GM13977 (cell line): ENCODE measurements at places on chromosomes 12 and 14.

DNA sequence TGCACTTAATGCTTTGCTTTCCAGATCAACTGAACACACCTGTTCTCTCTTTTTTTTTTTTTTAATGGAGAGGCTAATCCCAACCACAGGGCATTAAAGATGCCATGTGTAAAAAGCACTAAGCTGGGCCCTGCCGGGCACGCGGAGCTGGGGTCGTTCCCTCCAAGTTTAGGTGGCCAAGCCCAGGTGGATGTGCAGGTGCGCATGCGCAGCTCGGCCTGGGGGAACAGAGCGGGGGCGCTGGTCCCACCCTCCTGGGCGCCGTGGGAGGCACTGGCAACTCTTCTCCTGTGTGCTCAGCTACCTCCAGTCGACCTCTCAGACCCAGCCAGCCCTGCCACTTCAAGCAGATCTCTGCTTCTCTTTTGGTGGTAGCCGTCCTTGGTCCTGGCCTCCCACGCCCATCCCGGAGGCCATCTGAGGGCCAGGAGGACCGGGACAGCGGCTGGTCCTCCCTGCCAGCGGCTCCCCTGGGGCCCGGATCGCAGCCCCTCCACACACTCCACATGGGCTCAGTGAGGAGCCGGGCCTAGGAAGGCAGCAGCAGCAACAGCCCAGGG lies 679.3 kb downstream of the BCL11B start:
- DNase-seq, result no peak

- no peak for DNase-seq
Observed at GRCh38 chr12:1926251-1926657, 7.8 kb upstream of the CACNA2D4 start.

DNA sequence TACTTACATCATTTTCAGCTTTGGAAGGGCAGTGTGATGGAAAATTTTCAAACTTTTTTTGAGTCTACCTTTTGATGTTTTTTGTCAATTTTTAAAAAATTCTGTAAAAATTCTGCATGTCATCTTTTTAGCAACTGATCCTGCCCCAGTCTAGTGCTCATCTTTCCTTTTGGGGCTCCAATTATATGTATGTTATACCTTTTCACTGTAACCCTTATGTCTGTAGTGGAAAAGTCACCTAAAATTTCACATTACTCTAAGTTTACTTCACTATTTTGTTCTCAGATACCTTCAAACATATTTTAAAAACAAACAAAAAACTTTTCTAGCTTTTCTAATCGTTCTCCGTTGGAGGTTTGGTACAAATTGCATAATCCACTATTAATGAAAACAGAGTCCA lies 32.5 kb upstream of the MYRFL start:
- DNase-seq, result no peak

- DNase-seq, result no peak
Observed at GRCh38 chr14:105087963-105088811, 23.0 kb upstream of the GPR132 start.

GRCh38 chr12:47314996-47315395 lies 235.2 kb upstream of the AMIGO2 start:
- no peak for DNase-seq

- no peak for DNase-seq
Observed at GRCh38 chr12:71237128-71237527, 79.3 kb upstream of the TSPAN8 start.

- no peak for DNase-seq
Observed at GRCh38 chr12:109902891-109903418, 2.9 kb downstream of the TCHP start.

- DNase-seq, result no peak
Observed at GRCh38 chr12:98580695-98581094, 12.8 kb upstream of the SLC25A3 start.
